ENCODE measurements at places on chromosomes 6 and 20.

GRCh38 chr6:29465279-29465678 lies 8.3 kb downstream of the OR2H1 start:
- DNase-seq = no peak

DNA sequence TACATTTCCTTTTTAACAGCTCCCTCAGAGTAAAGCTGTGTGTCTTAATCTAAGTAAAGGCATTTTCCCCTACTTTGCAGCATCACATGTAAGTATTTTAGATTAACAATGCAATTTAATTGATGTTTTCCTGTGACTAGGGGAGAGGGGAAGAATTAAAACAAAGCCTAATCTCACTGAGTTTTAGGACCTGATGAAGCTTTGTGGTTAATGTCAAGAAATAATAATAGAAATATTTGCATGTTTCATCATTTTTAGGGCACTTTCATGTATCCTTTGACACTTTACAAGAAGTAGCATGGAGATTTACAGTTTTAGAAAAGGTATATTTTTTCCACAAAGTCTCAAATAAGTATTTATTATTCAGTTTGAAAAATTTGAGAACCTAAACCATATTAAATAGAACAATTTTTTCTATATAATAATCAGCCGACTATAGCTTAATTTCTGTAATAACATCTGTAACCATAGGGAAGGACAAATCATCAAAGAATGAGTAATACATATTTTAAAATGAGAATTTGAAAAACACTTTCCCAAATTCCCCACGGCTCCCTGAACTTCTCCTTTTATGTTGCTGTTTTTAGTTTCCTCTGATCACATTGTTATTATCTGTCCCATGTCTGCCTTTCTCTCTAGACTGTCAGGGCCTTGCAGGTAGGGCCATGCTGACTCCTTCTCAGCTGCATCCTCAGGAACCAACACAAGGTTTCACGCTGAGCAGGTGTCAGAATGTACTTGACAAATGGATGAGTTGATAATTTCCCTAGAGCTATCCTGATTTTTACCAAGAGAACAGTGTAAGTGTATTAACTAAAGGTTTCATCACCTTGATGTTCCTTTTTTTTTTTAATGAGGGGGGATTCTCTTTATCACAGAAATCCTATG lies 338.1 kb downstream of the SYNE1 start:
- no peak for DNase-seq

- no peak for DNase-seq
Measured at GRCh38 chr6:137353346-137353745, 134.2 kb upstream of the IFNGR1 start.

GRCh38 chr6:14925699-14926026 lies 320.2 kb upstream of the JARID2 start:
- no peak for DNase-seq

DNA sequence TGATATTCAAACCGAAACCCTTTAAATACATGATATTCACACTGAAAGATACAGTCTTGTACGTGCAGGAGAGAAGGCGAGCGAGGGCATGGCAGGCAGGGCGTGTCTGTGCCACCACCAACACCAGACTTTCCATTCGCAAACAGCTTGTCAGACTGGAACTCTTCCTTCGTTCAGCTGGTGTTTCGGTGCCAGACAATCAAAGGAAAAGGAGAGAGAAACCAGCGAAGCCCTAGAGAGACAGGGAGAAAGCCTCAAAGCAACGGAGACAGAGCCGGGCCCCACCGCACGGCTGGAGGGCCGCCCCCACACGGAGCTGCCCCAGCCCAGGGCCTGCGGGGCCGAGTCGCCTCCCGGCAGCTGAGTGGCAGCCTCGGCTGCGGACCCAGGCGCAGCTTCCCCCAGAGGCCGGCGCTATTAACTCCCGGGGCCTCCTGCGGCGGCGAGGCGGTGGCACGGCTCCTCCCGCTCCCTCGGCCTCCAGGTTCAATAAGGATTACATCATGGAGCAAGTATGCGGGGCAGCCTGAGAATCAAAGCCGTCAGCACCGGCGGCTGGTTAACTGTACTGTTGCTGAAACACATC lies 32.1 kb upstream of the NR2E1 start:
- peak; percentile 54 for DNase-seq

GRCh38 chr6:88378639-88379038 lies 212.5 kb upstream of the CNR1 start:
- DNase-seq = no peak

- DNase-seq = peak; percentile 47
Measured at GRCh38 chr6:32692019-32692418, 25.6 kb upstream of the HLA-DQB1 start.

DNA sequence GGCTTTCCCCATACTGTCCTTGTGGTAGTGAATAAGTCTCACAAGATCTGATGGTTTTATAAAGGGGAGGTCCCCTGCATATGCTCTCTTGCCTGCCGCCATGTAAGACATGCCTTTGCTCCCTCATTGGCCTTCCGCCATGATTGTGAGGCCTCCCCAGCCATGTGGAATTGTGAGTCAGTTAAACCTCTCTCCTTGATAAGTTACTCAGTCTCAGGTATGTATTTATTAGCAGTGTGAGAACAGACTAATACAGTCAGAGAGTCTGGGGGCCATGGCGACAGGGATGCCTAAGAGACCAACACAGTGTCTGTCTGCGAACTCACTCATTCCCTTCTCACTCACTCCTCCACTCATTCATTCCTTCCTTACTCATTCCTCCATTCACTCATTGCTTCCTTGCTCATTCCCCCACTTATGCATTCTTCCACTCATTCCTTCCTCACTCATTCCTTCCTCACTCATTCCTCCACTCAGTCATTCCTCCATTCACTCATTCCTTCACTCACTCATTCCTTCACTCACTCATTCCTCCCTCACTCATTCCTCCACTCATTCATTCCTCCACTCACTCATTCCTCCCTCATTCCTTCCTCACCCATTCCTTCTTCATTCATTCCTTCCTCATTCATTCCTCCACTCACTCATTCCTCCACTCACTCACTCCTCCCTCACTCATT lies 137.5 kb upstream of the AGPAT4 start:
- DNase-seq = no peak

DNA sequence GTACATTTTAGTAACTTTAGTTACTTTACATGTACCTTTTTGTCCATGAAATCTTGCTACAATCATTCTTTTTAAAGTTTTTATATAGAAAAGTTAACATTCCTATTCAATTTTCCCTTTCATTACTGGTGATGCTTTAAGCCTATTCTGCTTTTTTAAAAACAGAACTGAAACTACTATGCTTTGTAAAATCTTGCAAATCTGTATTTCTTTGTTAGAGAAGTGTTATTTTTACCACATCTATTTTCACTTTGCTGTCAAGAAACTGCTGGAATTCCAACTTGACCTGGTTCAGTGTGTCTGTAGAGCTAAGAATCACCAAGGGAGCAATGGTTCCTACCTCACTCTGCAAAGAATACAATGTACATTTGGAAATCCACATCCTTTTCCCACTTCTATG lies 21.8 kb upstream of the SAMD5 start:
- DNase-seq = no peak

- DNase-seq = no peak
Measured at GRCh38 chr20:32976746-32977145, 27.5 kb downstream of the SUN5 start.

GRCh38 chr6:90167514-90168379 lies 128.9 kb downstream of the BACH2 start:
- DNase-seq = no peak

DNA sequence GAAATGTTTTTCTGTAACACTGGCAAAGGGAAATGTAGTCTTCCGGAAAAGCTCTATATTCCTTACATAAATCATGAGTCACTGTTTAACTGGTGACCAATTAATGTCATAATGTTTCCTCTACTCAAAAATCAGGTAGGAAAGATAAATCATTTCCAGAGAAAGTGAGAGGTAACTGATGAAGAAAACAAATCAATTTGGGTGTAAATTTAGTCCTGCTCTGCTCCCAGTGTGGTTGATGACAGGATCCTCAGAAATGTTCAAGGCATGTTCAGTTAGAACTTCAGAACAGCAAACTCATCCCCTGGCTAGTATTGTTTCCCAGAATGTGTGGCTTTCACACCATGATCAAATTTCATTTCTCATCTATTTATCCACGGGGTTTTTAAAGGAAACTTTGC lies 38.8 kb upstream of the SPACA1 start:
- no peak for DNase-seq

DNA sequence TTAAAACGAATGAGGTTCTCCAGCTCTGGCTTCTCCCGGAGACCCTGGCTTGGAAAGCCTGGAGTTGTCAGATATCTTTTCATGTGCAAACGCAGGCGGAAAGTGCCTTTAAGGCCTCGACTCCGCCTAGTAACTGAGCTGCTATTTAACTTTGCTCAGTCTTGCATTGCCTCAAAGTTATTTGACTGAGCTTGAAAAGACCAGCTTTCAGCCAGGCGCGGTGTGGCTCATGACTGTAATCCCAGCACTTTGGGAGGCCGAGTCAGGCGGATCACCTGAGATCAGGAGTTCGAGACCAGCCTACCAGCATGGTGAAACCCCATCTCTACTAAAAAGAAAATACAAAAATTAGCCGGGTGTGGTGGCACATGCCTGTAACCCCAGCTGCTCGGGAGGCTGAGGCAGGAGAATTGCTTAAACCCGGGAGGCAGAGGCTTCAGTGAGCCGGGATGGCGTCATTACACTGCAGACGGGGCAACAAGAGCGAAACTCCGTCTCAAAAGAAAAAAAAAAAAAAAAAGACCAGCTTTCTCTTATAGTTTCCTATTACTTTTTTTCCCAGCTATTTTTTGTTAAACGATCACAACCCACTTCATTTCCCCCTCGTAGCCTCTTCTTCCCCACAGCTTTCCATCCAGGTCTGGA lies 1.9 kb downstream of the GCNT2 start:
- DNase-seq = no peak

GRCh38 chr6:106628658-106629102 lies 618 bp downstream of the RTN4IP1 start:
- DNase-seq = no peak
